Omental fat pad (tissue), 4 donors: ENCODE measurements at places on chromosomes 1 and 21. TPM values are rescaled to one million over a fixed set of nuclear protein-coding genes. Genes with fewer than 3 reads are reported as not detected.

OLFML2B gene
- 27.2 TPM for total RNA-seq

GRCh38 chr21:42648606-42649005 lies 4.8 kb upstream of the PDE9A start:
- DNase-seq: no peak

GRCh38 chr1:218339267-218339831 lies 5.8 kb upstream of the TGFB2 start:
- no peak for DNase-seq

GRCh38 chr1:94650301-94650700 lies 108.7 kb upstream of the F3 start:
- no peak for DNase-seq

DNA sequence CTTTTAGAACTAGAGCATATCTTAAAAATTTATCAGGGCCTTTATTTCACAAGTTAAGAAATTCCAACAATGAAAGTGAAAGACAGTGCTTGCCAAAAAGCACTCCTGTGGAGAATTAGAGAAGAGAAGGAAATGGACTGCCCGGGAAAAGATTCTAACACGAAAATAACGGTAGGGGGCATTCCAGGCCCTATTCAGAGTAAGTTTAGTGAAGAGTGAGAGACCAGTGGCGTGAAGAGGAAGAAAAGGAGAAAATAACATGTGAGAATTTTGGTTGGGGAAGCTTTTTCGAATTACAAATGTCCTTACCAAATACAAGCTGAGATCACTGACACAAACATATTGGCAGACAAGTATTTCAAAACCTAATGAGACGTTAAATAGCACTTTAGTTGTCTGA lies 38.4 kb upstream of the RBM34 start:
- DNase-seq: no peak

DNA sequence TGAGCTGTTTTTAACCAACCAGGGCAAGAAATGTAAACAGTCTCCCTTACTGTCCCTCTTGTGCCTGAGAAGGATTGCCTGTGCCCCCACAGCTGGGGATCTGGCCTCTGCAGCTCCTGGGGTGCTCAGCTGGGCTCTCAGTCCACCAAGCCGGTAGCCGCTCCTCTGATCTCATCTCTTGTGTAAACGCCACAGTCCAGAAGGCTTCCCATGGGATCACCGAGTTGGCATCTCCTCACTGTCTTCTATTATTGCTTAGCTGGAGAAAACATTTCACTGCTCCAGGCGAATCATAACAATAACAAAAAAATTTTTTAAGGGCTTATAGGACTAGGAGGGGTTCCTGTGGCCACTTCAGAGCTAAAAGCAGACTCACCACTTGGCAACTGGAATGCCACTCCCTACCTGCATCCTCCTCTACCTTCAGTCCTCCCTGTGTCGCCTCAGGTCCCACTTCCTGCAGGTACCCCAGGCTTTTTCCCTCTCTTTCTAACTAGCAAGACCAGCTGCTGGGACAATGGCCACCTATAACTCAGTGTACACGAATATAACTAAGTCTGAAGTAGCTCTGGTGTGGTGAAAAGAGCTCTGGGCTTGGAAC lies 75.8 kb downstream of the ATP1A1 start:
- no peak for DNase-seq

MORN1 gene
- 4.8 TPM for total RNA-seq

CD5L gene
- 0.46 TPM for total RNA-seq
